ENCODE measurements at places on chromosomes 7 and 10.

DNA sequence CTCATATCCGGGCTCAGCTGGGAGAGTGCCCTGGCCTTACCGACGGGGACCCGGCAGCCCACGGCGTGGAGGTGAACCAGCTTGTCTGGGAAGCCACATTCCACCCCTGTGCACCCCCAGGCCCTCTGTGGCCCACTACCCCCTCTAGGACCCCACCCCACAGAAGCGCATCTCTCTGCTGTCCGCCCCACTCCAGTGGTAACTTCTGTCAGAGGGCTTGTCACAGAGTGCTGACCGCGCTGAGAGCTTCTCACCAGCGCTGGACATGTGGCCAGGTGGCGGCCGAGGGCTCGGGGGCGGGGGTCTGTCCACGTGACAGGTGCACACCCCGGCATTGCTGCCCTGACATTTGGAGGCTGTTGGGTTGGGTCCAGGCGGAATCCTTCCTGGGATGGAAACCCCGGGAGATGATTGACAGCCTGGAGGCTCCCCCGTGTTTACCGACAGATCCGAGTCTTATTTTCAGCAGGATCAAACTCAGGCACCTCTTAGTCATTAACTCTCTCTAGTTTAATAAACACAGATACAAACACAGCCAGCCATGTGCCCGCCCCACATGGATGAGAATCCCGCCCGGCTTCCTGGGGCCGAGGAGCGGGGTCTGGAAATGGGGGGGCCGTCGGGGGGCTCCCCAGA is 5.1 kb downstream of the ELFN1 start:
- DNase-seq, result peak; percentile 52

DNA sequence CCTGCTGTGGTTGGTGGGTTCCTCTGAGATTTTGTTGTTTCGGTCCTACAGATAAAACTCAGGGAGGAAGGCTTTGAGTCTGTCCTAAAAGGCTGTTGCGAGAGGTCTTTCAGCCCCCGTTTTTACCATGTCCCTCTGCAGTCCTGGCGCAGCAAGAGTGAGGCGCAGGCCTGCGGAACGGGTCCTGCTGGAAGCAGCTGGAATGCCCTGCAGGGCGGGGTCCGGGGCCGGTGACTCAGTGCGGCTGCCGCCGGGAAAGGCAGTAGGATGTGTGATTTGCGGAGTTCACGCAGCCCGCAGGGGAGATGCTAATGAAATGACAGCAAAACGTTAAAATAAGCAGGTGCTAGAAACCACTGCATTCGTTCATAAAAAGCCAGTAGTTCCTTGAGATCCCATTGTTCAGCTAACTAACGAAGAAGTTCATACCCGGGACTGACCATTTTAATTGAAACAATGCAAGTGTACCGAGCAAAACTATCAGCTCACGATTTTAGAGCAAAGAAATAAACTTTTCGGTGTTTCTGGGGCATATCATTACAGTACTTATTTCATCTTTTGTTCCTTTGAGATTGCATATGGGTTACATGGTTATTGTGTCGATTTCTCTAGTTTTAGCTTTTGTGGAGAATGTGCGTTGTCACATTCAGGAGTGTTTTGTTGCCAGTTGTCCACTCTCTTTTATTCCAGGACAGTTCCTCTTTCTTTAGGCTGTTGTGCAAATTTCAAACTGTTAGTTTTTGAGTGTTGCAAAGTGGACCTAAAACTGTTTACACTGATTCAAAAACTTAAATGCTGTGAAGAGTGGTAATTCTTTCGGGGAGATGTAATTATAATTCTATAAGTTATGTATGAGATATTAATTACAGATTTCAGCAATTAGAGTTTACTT is 783 bp downstream of the ANLN start:
- DNase-seq, result peak; percentile 71

DNA sequence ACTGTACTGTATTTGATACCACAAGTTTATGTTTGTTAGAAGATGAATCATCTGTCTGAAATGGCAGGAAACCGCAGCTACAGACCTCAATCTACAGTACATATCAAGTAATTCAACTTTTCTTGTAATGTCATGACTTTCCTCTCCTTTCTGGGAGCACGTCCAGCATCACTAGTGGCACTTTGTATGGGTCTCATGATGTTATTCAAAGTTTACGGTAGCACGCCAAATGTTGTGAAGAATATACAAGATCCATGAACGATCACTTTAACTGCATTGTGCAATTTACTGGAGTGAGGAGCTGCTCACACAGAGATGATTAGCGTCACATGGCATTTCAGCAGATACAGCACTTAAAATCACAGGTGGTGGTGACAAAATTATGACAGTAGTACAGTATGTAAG is 257.8 kb upstream of the GNAI1 start:
- DNase-seq, result no peak

- no peak for DNase-seq
These were observed 23.7 kb downstream of the XPNPEP1 start for GRCh38 chr10:109899356-109900331.

DNA sequence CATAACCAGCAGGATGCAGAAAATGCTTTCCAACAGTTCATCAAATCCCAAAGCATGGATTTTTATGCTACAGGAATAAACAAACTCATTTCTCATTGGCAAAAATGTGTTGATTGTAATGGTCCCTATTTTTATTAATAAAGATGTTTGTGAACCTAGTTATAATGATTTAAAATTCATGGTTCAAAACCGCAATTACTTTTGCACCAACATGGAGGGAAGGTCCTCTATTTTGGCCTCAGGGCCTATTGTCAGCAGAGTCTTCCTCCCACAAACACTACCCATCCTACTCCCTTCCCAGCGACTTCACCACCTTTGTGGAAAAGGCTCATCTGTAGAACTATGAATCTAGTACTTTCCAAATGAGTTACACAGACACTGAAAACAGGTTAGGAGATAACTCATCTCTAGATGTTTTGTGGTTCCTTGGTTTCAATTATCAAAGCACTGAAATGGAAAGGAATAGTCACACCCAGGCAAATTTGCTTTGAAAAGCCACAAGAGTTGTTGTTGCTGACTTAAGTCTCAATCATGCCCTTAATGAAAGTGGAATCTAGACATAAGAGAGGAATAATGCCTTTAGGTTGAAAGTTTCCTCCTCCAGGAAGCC is 59.4 kb upstream of the FRMD4A start:
- no peak for DNase-seq

GRCh38 chr7:50660040-50660829 is 95.0 kb upstream of the DDC start:
- peak; percentile 38 for DNase-seq

DNA sequence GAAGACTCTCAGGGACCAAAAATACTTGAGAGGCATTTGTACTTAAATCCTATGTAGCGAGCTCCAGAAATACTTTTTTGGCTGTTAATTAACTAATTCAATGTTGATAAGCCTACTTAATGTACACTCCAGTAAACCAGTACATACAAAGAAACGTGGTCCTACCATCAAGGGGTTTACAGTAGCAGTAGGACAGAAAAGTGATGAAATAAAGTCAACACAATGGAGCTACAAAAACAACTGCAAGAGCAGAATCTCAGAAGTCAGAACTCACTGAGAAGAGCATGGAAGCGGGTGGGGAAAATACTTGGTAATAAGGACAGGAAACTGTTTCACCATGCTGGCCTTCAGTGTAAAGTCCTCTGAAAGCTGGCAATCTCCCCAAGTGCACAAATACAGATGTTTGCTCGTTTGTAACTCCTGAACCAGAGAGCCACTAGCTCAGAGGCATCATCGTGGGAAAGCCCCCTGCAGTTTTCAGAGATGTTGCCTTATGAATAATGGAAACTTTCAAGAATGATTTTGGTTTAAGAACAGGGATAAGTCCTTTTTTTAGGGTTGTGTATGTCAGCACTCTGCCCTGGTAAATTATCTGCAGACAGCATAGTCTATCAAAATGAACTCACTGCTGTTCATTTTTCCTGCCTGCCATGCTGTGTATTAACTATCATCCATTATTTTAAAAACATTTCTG is 233.2 kb downstream of the SORCS1 start:
- DNase-seq, result no peak

DNA sequence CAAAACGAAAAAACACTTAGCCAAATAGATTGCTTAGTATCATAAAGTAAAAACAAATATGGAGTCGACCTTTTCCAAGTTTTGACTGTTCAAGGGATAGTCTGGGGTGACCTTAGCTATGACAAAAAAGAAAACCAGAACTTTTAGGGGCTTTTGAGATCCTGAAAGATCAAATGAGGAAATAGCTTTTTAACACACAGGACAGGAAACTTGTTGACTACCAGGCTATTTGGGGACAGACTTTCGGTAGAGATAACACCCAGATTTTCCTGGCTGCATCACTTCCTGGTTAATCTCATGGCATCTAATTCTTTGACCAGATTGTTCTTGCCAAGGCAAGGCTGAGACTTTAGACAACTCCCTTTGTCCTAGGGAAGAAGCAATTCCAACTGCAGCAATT is 34.5 kb upstream of the EGR2 start:
- DNase-seq, result no peak

DNA sequence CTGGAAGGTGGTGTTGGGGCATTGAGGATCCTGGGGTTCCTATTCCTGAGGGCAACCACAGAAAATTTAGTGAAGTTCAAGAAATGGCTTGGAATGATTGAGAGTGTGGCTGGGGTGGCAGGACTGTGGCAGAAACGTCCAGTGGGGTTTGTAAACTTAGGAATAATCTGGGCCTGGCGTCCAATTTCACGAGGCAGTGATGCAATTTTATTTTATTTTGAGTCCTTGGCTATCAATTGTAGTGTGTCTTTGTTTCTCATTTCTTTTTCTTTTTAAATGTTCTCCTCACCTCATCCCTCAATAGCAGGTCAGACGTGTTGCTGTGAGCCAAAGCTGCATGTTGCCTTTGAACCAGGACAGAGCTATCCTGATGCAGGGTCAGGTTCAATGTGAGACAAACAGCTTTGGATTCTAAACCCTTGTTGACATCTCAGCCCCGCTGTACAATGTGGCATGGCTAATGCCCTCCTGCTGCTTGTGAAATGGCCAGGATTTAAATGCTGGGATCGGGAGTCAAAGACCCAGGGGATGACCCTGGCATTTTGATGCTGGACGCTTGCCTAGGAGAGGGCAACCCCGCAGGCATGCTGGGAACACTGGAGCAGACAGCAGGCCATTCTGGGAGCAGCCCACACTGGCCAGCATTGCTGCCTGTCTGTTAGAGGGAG is 64.8 kb downstream of the RBM20 start:
- no peak for DNase-seq

DNA sequence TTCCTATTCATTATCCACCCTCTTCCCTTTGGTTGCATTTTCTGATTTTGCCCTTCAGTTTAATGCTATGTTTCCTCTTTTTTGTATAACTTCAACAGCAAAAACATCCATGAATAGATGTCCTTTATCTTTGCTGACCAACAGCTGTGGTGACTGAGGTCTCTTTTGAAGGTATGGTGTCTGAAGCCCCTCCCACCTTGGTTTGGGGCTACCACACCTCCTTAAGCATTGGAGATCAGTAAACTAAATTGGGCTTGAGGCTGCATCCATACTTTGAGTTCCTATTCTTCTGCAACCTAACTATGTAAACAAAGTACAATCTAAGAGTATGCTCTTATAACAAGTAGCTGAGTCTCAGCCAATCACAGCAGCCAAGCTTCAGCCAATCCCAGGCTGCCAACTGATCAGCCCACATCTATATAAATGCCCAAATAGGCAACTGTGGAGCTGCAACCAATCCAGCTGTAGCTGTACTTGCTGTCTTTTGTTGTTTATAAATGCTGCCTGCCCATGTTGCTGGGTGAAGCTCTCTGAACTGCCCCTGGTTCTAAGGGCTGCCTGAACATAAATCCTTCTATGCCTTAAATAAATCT is 69.4 kb upstream of the PDLIM1 start:
- no peak for DNase-seq

GRCh38 chr10:109933984-109934565 is 10.8 kb upstream of the XPNPEP1 start:
- DNase-seq, result no peak

GRCh38 chr7:107463139-107464078 is 6.4 kb upstream of the GPR22 start:
- peak; percentile 19 for DNase-seq

GRCh38 chr10:50469778-50470193 is 154.0 kb downstream of the SGMS1 start:
- no peak for DNase-seq

- DNase-seq, result no peak
These were observed 260.1 kb downstream of the CAMK1D start for GRCh38 chr10:12609435-12609834.

GRCh38 chr10:48856855-48857254 is 82.8 kb downstream of the LRRC18 start:
- DNase-seq, result no peak

GRCh38 chr7:50730446-50731400 is 52.0 kb downstream of the GRB10 start:
- no peak for DNase-seq

DNA sequence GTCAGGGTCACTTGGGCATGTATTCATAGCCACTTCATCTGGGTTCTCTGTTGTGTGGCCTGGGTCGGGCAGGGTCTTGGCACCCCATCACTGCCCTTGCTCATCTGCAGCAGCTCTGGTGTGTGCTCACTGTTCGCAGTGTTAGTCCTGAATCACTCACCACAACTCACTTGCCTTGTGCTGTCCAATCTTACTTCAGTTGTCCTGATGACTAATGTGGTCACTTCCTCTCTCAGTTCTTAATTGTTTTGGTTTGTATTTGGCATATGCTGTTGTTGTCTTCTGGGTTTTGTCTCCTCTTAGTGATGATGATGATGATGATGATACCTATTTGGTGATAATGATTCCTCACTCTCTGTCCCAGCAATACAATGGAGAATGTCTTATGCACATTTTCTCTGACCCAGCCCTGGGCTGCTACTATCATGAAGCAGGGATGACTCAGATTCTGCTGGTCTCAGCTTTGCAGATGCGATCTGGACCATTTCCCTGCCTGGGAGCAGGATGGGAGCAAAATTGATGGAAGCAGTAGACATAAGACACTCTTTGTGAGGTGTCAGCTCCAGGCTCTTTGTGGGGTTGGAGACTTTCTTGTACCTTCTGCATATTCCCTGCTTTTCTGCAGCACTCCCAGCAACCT is 17.0 kb downstream of the ADRA2A start:
- DNase-seq, result no peak

DNA sequence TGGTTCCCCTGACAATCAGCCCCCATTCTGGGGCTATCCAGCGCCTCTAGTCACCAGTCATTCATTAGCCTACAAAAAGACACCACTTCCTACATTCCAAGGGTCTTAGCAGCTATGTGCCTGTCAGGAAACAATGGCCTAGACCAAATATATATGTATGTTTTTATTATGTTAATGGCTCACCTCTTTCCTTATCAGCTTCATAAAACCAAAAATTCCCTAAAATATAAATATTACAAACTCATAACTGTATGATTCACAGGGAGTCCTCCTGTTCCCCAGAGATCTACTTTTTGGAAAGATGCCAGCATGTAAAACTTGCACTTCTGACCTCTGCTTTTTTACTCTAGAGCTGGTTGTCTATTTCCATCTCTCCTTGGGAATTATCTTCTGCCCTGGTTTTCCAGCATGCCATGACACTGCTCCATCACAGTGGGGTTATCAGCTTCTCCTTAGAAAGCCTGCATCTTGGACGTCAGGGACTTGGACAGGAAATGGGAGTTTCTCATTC is 79.2 kb downstream of the ABCA13 start:
- DNase-seq, result no peak

GRCh38 chr10:92967641-92968040 is 93.0 kb upstream of the CYP26C1 start:
- DNase-seq, result no peak

All from activated naive CD4-positive, alpha-beta T cell treated with anti-CD3 and anti-CD28 coated beads, Interleukin-2, amount 50 U/mL, for 72 hours (primary cell).